ENCODE measurements at places on chromosomes 2 and 18.

GRCh38 chr18:3721771-3722648, 272.0 kb downstream of the TGIF1 start:
- DNase-seq = no peak

- no peak for DNase-seq
Observed at GRCh38 chr2:127108090-127108523, 1.2 kb upstream of the BIN1 start.

DNA sequence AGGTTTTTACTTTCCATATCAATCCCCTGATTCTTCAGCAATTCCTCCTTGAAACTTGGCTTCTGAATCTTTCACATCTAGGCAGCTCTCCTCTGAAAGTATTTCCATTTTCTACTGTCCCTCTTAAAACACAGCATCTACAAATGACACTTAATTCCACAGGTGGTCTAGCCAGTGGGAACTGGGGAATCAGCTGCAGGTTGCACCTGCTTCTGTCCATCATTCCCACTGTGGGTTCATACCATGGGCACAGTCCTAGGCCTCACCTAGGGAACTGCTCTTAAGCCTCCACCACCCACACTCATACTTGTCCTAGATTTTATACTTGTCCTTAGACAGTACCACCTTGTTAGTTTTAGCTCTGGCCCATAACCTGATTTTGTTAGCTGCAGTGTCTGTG, 2.2 kb downstream of the LOXL3 start:
- DNase-seq = no peak

GRCh38 chr2:185208261-185208660, 530.3 kb upstream of the FSIP2 start:
- no peak for DNase-seq

- no peak for DNase-seq
Observed at GRCh38 chr2:238973038-238973739, 125.3 kb downstream of the TWIST2 start.

DNA sequence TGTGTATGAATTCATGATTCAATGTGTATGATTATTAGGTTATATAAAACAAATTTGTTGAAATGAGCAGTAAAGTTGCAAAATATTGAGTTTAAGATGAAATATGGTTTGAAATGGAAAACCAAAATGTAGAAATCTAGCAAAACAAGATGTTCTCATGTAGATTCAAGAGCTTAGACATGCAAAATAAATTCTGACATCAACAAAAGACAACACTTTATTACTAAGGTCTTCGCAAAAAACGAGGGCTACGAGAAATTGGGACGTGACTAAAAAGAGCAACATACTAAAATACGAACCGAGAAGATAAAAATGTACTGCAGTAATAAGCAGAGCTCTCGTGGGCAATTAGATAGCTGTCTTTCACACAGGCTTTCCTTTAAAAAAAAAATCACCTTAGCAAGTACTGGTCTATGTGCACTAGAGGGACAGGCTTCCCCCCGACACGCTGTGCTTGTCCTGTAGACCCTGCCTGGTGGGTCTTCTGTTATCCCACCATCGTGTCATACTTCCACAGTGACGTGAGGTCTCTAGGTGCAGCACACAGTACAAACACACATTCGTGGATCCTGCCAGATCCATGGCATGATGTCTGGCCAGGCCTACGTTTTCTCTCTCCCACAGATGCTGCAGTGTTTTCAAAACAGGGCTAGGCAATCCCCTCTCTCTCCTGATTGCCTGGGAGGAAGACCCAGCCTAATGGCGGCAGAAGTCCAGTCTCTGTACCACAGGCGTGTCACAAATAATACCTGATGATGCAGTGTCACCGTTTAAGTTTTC, 240.8 kb downstream of the TCF4 start:
- no peak for DNase-seq

GRCh38 chr2:233817361-233817911, 36.9 kb downstream of the HJURP start:
- no peak for DNase-seq

GRCh38 chr18:3117493-3118192, 102.1 kb downstream of the MYOM1 start:
- no peak for DNase-seq

DNA sequence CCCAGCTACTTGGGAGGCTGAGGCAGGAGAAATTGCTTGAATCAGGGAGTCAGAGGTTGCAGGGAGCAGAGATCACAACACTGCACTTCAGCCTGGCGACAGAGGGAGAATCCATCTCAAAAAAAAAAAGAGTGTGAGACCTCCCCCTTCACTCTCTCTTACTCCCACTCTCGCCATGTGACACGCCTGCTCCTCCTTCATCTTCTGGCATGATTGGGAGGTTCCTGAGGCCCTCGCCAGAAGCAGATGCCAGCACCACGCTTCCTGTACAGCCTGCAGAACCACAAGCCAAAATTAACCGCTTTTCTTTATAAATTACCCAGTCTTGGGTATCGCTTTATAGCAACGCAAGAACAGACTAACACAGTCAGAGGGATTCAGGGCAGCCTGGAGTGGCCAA, 66.3 kb upstream of the CREB1 start:
- DNase-seq = no peak

- DNase-seq = no peak
Observed at GRCh38 chr2:96081042-96081441, 35.3 kb downstream of the ADRA2B start.

DNA sequence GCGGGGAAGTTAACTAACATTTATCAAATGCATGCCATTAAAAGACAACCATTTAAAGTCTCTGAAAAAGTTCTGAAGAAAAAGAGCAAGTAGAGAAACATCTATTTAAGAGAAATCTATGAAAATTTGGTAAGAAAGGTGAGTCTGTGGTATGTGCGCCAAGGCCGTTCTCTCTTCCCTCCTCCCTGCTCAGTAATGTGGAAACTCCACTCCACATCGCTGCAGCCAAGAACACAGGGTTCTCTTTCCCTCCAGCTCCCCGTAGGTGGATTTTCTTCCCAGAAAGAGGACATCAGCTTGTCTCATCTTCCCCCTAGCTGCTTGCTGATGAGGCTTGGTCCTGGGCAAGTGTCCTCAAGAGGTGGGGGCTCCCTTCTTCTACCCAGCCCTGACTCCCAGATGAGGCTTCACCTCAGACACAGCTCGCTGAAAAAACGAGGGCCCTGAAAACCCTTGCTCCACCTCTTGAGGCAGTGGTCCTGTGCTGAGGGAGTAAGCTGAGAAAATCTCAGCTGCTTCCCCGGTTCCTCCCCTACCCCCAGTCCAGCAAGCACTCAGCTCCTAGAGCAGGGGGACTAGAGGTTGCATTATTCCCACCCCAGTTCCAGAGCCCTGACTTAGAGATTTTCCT, 45.8 kb upstream of the PTPRM start:
- no peak for DNase-seq

DNA sequence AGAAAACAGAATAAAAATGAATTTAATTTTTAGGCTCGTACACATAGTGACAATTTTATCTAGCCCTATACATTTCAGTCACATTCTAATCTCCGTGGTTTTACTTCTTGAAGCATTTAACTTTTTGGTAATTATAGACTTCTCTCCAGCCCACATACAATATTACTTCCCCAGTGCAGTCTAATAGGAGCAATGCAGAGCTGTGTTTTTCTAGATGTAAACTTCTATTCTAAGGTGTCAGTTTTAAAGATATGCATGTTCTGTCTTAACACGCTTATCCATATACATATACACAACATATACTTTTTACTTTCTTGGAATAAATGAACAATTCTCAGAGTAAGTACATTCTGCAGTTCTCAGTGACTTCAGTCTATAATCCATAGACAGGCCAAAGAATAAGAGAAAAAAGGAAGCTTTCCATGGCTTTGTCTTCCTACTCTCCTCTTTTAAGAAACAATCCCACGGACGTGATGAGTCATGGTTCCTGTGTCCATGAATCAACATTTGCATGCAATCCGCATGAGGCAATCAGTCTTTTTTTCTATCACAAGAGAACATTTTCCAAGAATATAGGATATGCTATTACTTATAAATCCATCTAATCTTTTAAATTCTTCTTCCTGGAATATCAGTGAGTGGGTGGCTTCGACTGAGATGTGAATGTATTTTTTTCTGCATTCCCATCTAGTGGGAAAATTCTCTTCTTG, 42.8 kb downstream of the CCDC102B start:
- no peak for DNase-seq

DNA sequence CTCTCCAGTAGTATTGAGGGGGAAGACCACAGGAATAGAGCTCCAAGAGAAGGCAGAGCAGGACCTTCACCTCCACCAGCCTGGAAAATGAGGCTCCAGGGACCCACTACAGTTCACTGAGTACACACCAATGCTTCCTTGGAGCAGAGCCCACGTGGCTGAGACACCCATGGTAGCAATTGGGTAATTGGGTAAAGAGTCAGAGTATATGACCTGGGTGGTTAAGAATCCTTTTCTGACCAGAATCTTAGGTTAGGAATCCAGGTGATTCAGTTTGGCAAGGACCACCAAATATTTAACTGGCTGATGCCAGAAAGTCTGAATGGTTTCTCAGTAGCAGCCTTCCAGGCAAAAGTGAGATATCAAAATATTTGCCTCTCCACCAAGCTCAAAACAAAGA, 107.7 kb downstream of the MDH1 start:
- no peak for DNase-seq

- DNase-seq = no peak
Observed at GRCh38 chr18:74950479-74950878, 258.5 kb downstream of the PTGR3 start.

- no peak for DNase-seq
Observed at GRCh38 chr18:59546188-59546587, 151.0 kb downstream of the CCBE1 start.

DNA sequence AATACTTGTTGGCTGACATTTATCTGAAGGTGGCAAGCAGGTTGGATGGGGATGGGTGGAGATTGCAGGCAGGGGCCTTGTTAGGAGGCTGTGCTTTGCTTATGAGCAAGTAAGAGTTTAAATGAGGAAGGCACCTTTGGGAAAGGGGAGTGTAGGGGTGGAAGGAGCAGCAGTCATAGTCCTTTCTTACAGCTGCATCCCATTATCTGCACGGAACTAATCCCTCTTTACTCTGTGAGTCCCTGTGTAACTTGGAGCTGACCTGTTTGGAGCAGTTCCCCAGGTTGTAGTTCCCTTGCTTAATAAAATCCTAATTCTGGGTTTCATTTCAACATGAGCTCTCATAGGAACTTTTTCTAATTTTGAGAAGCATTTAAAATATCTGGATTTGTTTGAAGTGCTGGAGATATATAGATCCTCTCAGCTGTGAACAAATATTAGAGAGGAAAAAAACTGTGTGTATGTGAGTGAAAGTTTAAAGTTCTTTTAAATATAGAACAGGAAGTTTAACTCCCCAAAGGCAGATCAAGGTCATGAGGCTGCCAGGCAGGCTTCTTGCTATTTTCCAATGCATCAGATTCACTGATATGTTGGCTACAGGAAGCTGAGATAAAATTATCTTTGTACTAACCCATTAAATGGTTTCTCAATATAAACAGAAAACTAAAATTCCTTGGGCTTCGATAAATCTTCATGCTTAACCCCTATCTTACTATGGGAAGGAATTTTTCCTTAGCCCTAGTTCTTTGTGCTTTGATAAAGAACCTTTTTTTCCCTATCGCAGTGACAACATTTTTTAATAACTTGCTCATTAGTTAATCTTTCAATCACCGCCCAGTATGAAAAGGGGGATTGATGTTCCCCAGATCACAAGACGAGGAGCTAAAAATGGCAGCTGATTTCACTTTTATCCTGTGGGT, 104.6 kb upstream of the EML6 start:
- DNase-seq = no peak

GRCh38 chr2:43444989-43445645, 150.7 kb downstream of the THADA start:
- DNase-seq = no peak

- no peak for DNase-seq
Observed at GRCh38 chr2:70010576-70011111, 49.2 kb upstream of the ASPRV1 start.

GRCh38 chr2:222993920-222994650, 57.9 kb upstream of the KCNE4 start:
- no peak for DNase-seq

- DNase-seq = no peak
Observed at GRCh38 chr2:240878341-240878936, 9.8 kb downstream of the AGXT start.

DNA sequence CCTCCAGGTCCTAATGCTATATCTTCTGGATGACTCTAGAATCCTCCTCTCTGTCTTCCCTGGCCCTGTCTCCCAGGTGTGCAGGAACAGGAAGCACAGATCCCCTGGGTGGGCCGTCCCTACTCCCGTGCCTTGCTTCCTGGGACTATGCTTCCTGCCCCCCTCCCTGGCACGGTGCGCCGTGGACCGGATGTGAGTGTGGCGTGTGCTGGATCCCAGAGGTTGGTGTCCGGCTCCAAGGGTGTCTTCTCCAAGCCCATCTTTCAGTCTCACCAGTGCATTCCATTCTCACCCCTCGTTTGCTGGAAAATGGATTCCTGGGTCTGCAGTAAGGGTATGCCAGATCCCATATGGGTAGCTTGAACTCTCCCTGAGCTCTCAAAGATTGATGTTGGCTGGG, 144.4 kb upstream of the TWIST2 start:
- DNase-seq = no peak
